ENCODE measurements at places on chromosomes 3 and 15.

DNA sequence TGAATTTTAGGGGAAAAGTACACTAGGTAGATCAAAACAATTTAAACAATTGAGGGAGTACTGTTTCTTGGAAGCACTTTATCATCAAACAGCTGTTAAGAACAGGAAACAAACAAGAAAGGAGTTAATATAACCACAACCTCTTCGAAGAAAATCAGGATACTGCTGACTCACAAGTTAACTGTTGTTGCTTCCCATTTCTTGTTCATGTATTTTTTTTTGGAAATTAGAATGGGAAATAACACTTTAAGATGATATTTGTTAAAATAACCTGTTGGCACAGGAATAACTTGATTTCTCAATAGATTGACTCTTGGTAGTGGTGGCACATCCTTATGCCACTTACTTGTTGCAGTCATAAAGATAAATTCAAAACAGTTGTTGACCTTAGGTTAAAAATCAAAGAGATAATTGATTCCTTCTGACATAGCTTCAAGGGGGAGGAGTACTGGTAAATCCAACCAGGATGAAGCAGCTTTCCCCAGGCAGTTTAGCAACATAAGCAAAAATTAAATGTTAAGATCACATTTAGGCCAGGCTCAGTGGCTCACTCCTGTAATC lies 3.3 kb downstream of the BNIP2 start:
- peak; percentile 35 for DNase-seq

- peak; percentile 14 for DNase-seq
Measured at GRCh38 chr15:34297059-34297458, 40.5 kb downstream of the SLC12A6 start.

GRCh38 chr3:122989856-122990575 lies 37.5 kb downstream of the SEMA5B start:
- DNase-seq = no peak

GRCh38 chr3:140298569-140299070 lies 363.6 kb downstream of the CLSTN2 start:
- no peak for DNase-seq

- DNase-seq = peak; percentile 14
Measured at GRCh38 chr3:9008550-9009255, 45.4 kb upstream of the RAD18 start.

GRCh38 chr3:188345223-188345622 lies 191.3 kb downstream of the LPP start:
- peak; percentile 54 for DNase-seq

- no peak for DNase-seq
Measured at GRCh38 chr15:21261396-21261964, 178.8 kb downstream of the POTEB3 start.

DNA sequence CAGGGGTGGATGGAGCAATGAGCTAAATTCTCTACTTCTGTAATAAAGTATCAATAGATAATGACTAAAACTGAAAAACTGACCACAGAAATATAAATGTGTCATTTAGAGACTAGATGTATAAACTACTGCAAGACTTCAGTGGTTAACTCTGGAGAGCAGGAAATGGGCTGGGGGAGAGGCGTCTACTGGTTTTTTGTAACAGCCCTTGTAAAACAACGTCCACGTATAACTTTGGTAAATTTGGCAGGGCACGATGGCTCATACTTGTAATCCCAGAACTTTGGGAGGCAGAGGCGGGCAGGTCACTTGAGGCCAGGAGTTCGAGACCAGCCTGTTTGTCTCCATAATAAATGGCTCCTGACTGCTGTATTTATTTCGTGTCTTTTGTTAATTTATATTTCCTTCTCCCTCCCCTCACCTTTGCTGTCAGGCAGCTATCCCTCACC lies 12.5 kb downstream of the RAB27A start:
- DNase-seq = peak; percentile 71

GRCh38 chr3:156488767-156489166 lies 66.2 kb downstream of the SSR3 start:
- DNase-seq = peak; percentile 44

GRCh38 chr3:94349310-94349878 lies 286.5 kb downstream of the NSUN3 start:
- no peak for DNase-seq

- no peak for DNase-seq
Measured at GRCh38 chr15:65917407-65917756, 48.1 kb downstream of the RAB11A start.

DNA sequence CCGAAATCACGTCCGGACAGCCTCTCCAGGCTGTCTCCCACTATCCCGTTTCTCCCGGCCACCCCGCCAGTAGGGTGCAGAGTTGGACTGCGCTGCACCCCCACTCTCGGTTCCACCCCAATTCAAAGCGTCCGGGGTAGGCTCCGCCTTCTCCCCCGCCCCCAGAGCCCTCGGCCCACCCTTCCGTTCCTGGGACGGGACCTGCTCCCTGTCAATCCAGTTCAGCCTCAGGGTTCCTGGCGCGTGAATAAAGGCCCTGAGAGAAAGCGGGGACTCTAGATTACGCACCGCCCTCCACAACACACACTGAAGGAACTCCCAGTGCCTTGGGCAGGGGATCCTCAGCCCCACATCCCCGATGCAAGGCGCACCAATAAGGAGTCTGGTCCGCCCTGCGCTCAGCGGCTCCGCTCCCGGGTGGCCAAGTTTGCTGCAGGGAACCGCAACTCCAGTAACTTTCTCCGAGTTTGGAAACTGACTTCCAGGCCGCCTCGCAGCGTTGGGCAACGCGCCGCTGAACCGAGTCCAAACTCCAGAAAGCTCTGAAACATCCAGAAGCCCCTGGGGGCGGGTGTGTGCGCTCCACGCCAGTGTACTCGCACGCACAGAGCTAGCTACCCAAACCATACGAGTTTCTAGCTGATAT lies 1.9 kb downstream of the ADAMTS9 start:
- peak; percentile 96 for DNase-seq

DNA sequence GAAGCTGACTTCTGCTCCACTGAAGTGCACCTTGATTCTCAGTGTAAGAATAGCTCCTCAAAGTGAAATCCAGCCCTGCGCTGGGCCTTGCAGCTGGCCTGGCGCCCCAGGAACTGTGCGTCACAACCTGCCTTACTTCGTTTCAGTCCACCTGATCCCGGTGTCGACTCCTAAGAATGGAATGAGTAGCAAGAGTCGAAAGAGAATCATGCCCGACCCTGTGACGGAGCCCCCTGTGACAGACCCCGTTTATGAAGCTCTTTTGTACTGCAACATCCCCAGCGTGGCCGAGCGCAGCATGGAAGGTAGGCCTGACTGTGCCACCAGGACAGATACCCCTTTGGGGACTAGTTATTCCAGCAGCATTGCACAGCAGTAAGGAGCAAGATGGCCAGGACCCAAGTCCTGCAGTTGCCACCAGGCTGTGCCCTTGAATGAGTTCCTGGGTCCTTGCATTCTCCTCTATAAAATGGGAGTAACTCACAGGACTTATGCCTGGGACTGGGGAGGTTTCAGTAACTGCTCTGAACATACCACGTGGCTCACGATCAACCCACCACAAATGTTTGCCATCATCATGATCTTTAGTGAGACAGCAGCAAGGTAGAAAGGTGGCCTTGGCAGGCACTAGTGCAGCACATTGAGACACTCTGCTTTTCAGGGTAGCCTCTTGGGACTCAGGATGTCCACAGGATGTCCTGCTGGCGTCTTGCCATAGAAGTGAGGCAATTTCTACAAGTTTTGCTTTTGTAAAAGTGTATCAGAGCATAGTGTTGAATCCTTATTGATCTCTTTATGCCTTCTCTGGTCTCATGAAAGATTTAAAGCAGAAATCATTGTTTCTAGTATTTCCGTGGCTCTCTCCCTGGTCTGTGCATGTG lies 46.8 kb downstream of the PXYLP1 start:
- peak; percentile 41 for DNase-seq

GRCh38 chr3:102225407-102226132 lies 209.2 kb upstream of the ZPLD1 start:
- DNase-seq = peak; percentile 76

DNA sequence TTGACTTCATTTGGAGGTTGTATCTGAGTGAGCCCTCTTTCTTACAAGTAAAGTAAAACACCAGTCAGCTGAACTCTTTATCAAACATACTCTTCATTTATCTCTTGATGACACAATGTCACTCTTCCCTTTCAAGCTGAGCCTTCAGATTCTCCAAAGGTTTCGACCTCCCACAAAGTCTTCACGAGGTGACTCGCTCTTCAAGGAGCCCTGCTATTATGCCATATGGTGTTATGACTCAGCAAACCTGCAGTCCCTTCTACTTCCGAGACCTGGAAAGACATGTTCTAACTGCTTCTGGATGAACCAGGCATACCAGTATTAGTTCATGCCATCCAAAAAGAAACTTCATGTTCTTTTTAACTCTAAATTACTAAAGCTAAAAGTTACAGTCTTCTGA lies 23.1 kb downstream of the AADAC start:
- peak; percentile 92 for DNase-seq

DNA sequence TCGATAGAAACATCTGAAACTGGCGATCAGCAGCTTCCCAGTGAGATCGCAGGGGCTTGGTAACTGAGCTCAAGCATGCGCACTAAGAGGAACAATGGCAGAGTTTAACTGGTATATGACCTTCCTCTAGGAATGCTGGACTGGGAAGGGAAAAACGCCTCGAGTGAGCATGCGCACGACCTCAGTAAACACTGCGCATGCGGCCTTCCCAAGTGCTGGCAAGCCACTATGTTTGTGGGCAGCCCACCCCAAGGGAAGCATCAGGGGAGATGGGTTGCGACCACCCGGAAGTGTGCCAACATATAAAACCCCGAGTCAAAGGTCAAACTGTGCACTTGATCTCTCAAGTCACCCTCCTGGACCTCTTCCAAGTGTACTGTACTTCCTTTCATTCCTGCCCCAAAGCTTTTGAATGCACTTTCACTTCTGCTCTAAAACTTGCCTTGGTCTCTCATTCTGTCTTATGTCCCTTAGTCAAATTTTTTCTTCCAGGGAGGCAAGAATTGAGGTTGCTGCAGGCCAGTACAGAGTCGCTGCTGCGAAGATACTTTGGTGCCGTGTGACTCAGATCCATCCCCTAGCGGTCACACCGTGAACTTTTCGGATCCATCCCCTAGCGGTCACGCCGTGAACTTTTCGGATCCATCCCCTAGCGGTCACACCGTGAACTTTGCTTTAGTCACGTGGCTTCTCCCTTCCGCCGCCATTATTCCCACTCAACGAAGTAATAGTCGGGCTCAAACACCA lies 243.3 kb downstream of the FAM43A start:
- DNase-seq = no peak

GRCh38 chr3:36893137-36893557 lies 51.7 kb downstream of the TRANK1 start:
- DNase-seq = peak; percentile 79

DNA sequence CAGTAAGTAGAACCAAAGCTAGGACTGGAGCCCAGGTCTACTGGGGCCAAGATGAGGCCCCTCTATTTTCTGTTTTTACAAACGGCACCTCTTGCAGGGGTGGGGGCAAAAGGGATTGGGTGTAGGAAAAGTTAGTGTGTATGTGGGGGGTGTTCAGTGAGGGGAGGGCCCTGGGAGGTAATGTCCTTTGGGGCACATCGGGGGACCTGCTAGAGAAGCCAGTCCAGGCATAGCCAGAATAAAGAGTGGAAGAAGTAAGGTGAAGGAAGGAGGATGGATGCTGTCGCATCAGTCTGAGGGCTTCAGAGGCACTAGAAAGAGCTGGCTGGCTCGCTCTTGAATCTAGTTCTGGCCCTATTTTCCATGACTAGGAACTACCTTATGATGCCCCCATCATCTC lies 2.6 kb downstream of the PLCD1 start:
- DNase-seq = no peak

GRCh38 chr3:43503067-43503728 lies 118.6 kb downstream of the ANO10 start:
- peak; percentile 17 for DNase-seq

All from fibroblast of skin of right quadriceps (primary cell).